NK-92 treated with Interleukin-12 subunit alpha and Interleukin-12 subunit beta, amount 100 ng/mL, for 24 hours (cell line): ENCODE measurements at places on chromosomes 13 and 19.

DNA sequence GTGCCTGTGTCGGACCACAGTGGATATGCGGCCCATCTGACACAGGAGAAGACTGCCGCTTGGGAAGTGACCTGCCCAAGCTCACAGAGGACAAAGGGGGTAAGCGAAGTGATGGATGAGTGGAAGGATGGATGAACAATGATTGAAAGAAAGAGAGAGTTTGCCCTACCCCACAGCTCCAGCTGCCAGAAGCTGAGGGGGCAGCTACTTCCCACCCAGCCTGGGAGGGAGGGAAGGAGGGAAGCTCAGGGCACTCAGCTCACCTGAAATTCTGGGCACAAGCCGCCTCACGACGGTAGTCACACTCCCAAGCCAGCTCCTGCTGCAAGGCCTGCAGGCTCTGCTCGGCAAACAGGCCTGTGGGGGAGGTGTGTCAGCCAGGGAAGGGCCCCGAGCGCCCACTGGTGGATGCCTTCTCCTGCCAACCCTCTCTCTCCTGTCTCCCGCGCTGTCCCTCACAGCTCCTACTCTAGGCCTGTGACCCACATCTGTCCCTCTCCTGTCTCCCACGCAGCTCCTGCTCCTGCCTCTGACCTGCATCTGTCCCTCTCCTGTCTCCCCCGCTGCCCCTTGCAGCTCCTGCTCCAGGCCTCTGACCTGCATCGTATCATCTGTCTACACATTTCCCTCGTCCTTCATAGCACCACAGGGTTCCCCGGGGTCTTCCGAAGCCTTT lies 12.0 kb upstream of the NUMBL start:
- no peak for DNase-seq

GRCh38 chr13:33194820-33195692 lies 90.5 kb downstream of the STARD13 start:
- DNase-seq: no peak

DNA sequence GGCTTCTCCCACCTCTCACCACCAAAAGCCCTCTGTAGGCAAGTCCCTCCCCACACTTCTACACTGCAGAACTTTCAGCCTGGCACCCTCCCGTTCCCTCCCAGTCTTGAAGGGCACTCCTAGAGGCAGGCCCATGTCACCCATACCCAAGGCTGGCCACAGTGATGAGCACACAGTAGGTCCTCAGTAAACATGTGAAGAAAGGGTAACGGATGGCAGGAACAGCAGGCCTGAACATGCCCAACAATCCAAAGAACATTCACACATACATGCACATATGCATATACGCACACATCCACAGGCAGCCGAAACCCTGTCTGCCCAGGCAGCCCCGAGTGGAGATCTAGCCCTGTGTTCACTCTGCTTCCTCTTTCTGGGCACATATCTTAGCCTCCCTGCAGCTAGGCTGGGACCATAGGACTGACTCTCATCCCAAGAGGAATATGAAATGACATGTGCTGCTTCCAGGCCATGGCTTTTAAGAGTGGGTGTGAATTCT lies 55.2 kb downstream of the CEBPG start:
- DNase-seq: no peak

DNA sequence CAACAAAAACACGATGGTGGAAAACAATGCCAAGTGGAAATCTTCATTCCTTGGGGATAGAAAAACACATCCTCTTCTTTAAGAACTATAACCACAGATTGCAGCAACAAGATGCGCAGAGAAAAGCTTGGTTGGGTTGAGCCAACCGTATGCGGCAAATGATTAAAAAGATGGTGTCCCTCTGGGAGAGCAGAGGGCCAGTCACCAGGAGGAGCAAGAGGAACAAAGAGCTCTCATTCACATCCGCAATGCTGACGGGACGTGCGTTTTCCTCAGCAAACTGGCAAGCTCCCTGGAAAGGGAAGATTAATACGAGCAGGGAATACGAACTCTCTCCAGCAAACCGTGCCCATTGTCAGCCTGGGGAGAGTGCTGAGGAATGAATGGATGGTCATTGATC lies 141.6 kb downstream of the KATNAL1 start:
- no peak for DNase-seq

DNA sequence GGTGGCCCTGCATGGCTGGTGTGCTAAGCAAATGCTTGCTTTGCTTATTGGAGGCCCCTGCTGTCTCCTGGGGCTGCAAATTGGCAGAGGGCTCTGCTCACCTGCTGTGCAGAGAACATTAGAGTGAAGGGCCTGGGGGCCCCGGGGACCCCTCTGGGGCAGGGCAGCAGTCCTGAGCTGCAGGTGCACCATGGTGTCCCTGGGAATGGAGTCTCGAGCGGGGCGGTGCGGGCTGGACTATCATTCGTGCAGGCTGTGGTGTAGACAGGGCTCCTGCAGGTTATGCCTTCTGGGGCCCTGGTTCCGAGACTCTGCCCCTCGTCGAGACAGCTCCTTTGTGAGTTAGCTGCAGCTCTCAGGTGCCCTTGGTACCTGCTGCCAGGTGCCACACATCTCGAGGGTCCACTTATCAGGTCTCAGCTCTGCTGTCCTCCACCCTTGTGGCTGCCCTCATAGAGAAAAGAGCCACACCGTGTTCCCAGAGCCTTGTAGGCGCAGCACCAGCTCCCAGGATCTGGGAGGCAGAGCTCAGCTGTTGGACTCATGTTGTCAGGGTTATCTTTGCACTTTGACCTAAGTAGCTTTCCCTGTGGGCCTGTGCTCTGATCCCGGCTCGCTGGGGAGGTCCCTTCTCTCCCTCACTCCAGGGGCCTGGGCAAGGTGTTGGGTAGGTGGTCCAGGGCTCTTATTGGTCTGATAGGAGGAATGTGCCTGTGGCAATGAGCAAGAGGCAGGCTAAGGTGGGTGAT lies 58.0 kb upstream of the ZNF536 start:
- no peak for DNase-seq

GRCh38 chr19:58553799-58554493 lies 959 bp downstream of the CHMP2A start:
- DNase-seq: no peak

DNA sequence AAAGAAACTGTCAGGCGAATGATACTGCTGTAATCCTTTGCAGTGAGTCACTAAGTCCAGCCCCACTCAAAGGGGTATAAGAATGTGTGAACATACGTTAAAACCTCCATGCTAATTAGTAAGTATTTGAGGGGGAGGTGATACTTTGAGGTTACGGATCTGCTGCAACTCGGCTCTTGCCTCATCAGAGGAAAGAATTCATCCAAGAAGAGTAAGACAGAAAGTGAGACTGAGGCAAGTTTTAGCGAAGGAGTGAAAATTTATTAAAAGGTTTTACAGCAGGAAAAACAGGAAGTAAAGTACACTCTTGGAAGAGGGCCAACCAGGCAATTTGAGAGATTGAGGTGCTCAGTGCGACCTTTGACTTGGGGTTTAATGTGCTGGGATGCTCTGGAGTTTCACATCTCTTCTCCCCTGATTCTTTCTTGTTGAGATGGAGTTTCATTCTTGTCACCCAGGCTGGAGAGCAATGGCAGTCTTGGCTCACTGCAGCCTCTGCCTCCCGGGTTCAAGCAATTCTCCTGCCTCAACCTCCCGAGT lies 9.8 kb downstream of the CLEC4M start:
- peak; percentile 25 for DNase-seq

GRCh38 chr13:90801621-90802020 lies 545.9 kb upstream of the MIR17HG start:
- no peak for DNase-seq
